ENCODE measurements at places on chromosomes 3 and 15.

- H3K4me1 ChIP-seq = no peaks in the 10 kb centered on the region
- no peak overlapping the region for H3K27ac ChIP-seq
- no peak overlapping the region for H3K4me3 ChIP-seq
Measured at GRCh38 chr3:58952128-58952917, 97.5 kb downstream of the CFAP20DC start.

DNA sequence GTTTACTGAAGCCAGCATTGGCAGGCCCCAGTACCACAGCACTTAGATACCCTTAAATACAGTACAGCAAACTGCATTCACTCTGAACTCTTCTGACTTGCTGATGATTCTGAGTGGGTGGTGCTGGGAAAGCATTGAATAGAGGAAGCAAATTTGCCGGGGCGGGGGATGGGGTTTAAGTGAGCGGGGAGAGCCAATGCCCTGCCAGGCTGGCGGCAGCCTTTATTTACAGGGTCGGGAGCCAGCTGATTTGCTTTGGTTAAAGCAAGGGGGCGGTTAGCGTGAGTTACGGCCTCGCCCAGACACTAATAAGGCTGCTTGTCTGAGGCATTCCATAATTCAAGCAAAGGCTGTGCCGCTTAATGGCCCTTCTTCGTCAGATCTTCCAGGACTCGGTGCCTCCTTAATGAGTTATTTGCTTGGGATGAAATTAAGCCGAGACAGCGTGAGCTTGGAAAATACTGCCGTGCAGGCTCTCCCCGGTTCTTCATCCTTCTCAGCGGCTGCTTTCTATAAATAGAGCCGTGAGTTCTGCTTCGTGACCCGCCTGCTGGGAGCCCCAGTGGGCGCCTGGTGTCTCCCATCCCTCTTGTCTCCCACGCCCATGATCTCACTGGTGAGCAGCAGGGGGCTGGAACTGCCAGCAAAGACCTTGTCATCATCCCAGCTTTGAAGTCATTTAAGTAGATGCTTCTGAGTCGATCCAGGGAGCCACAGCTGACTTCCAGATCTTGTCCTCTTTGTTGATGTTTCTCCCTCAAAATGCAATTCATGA is 25.8 kb downstream of the SPSB4 start:
- H3K27me3 ChIP-seq = no peaks in the 10 kb centered on the region
- H3K36me3 ChIP-seq = no peaks in the 10 kb centered on the region
- H3K4me1 ChIP-seq = peaks cover 16% of the 10 kb centered on the region
- DNase-seq = peak; percentile 67
- peak overlapping the region; percentile 66 for H3K27ac ChIP-seq

GRCh38 chr3:175620093-175620492 is 761.0 kb downstream of the NAALADL2 start:
- H3K27ac ChIP-seq = no peak overlapping the region
- H3K27me3 ChIP-seq = no peaks in the 10 kb centered on the region
- H3K4me3 ChIP-seq = no peak overlapping the region
- no peak for DNase-seq
- H3K4me1 ChIP-seq = no peaks in the 10 kb centered on the region
- no peaks in the 10 kb centered on the region for H3K36me3 ChIP-seq

DNA sequence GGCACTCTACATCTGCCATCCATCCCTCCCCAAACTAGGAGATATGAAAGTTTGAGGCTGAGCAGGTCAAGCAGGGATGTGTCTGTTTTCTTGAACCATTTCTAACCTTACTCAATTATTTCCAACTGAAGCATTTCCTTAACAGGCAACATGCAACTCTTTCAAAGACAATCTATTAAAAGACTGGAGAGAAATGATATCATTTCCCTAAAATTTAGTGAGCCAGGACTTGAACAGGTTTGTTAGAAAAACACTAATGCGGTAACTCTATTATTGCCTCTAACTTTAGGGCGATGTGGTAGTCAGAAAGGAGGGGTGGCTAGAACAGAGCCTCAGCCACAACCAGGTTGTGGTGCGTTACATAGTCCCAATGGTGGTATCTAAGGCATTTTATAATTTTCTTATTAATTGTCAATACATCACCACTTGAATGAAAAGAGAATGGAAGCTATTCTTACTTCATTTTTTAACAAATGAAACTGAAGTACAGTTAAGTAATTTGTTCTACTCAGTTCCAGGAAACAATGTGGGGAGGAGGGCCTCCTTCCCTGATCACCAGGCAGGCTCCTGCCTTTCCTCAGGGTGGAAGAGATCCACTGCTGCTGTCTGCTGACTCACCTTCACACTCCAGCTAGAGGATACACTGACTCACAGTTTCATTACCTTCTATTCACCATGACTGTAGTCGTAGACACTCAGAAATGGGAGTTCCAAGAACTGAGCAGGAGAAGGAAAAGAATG is 22.8 kb downstream of the MYO1E start:
- H3K27me3 ChIP-seq = no peaks in the 10 kb centered on the region
- DNase-seq = no peak
- H3K4me1 ChIP-seq = peaks cover 22% of the 10 kb centered on the region
- H3K4me3 ChIP-seq = no peak overlapping the region
- H3K36me3 ChIP-seq = no peaks in the 10 kb centered on the region

- no peak for DNase-seq
- no peak overlapping the region for H3K4me3 ChIP-seq
- no peaks in the 10 kb centered on the region for H3K36me3 ChIP-seq
- H3K27me3 ChIP-seq = no peaks in the 10 kb centered on the region
- no peaks in the 10 kb centered on the region for H3K4me1 ChIP-seq
Measured at GRCh38 chr3:85950435-85950834, 991.6 kb downstream of the CADM2 start.

DNA sequence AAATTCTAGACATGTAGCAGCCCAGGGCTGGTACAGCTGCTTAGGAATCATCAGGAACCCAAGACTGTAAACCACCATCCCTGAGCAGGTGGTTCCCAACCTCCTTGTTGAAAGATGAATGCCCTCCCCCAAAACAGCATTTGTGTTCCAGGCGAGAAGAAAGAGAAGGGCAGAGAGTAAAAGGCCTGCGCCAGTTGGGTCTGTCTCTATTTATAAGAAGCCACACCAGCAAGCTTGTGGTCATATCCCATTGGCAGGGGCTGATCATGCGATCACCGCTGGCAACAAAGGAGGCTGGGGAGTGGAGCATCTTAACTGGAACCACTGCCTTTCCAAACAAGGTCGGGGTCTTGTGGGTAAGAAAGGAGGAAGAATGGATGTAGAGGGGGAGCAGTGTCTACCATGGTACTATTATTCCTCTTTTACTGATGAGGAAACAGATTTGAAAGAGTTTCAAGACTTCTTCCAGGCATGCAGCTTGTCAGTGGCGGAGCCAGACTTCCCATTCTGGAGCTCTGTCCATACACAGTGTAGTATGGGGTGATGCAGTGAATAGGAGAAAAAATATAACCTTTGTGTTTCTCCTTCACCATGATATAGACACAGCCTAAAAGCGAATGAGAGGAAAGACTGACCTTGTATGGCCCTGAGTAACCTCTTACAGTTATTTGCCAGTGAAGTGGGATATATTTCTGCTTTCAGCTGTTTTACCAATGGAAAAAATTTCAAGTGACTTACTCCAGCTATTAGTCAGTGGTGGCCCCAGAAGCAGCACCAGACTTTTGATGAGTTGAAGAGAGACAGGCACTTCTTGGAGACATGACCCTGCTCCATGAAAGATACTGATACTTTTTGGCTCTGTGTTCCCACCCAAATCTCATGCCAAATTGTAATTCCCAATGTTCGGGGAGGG is 222.6 kb downstream of the ABHD5 start:
- DNase-seq = no peak
- H3K4me3 ChIP-seq = no peak overlapping the region
- no peaks in the 10 kb centered on the region for H3K4me1 ChIP-seq

- no peak overlapping the region for H3K4me3 ChIP-seq
- no peak overlapping the region for H3K27ac ChIP-seq
- peaks cover 9% of the 10 kb centered on the region for H3K36me3 ChIP-seq
- DNase-seq = no peak
- no peaks in the 10 kb centered on the region for H3K27me3 ChIP-seq
- H3K4me1 ChIP-seq = no peaks in the 10 kb centered on the region
Measured at GRCh38 chr3:48047841-48048464, 31.7 kb upstream of the MAP4 start.

DNA sequence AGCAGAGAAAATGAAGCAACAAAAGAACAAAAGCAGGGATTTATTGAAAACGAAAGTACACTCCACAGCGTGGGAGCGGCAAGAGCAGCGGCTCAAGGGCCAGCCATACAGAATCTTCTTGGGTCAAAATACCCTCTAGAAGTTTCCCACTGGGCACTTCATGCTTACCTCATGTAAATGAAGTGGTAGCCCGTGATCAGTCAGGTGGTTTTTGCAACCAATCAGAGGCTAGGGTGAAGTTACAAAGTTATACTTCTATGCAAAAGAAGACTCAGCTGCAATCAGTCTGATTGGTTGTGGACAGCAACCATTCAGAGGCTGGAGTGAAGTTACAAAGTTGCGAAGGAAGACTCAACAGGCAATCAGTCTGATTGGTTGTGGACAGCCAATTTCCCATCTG is 37.8 kb upstream of the TRH start:
- no peaks in the 10 kb centered on the region for H3K27me3 ChIP-seq
- H3K4me1 ChIP-seq = no peaks in the 10 kb centered on the region
- peak overlapping the region; percentile 32 for H3K27ac ChIP-seq
- no peaks in the 10 kb centered on the region for H3K36me3 ChIP-seq
- DNase-seq = no peak
- H3K4me3 ChIP-seq = peak overlapping the region; percentile 40

- no peak for DNase-seq
- no peaks in the 10 kb centered on the region for H3K36me3 ChIP-seq
- H3K4me1 ChIP-seq = peaks cover 5% of the 10 kb centered on the region
- H3K27me3 ChIP-seq = no peaks in the 10 kb centered on the region
- no peak overlapping the region for H3K4me3 ChIP-seq
Measured at GRCh38 chr15:60804551-60804950, 325.6 kb upstream of the ICE2 start.

DNA sequence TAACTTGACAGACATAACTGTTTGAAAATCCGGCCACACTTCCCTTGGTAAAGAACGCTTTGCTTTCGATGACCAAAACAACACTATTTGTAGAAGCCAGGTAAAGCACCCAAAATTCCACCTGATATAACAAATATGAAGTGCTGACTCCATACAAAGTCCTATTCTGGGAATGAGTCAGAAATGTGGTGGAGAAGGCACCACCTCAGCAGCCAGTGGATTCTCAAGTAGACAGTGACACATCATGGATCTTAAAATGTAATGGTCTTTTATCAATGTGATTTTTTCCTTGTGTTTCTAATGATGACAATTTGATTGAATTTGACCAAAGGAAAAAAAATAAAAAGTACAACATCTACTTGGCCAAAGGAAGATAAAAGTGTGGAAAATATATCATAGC is 135.0 kb upstream of the WNT5A start:
- no peak overlapping the region for H3K27ac ChIP-seq
- H3K4me1 ChIP-seq = no peaks in the 10 kb centered on the region
- no peak overlapping the region for H3K4me3 ChIP-seq
- DNase-seq = no peak
- H3K36me3 ChIP-seq = no peaks in the 10 kb centered on the region

- no peak overlapping the region for H3K4me3 ChIP-seq
- no peaks in the 10 kb centered on the region for H3K4me1 ChIP-seq
- no peaks in the 10 kb centered on the region for H3K36me3 ChIP-seq
- DNase-seq = no peak
Measured at GRCh38 chr3:5304789-5305683, 117.5 kb downstream of the EDEM1 start.

DNA sequence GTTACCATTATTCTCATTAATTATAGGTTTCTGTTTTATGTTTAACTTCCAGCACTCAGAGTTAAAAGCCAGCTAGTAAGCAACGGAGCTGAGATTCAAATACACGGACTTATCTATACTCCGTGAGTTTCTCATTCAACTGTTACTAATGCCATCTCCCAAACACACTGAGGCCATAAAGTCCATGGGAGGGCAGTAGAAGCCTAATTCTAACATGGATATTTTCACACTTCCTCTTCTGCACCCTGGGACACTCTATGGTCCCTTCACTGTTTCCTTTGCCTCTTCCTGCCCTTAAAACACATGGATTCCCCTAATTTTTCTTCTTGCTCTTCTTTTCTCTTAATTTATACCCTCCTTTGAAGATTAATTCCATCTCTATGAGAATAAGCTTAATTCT is 245.0 kb downstream of the KLF13 start:
- H3K36me3 ChIP-seq = peaks cover 27% of the 10 kb centered on the region
- no peak overlapping the region for H3K4me3 ChIP-seq
- no peak for DNase-seq
- H3K4me1 ChIP-seq = no peaks in the 10 kb centered on the region
- H3K27ac ChIP-seq = no peak overlapping the region

DNA sequence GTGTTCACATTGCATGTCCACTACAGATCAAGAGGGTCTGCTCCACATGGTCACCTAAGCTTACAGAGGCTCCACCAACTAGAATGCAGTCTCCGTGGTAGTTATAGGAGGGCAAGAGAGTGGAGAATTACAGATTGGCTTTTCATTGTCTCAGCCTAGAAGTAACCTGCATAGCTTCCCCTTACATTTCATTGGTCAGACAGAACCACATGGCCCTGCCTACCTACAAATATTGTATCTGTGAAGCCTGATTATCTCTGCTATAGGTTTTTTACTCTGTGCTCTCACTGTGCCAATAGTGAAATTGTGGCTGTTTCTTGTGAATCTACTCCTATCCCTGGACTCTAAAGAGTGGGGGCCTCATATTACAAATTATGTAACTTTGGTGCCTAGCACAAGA is 2.5 kb upstream of the TLNRD1 start:
- DNase-seq = no peak
- H3K36me3 ChIP-seq = peaks cover 6% of the 10 kb centered on the region
- no peak overlapping the region for H3K4me3 ChIP-seq

DNA sequence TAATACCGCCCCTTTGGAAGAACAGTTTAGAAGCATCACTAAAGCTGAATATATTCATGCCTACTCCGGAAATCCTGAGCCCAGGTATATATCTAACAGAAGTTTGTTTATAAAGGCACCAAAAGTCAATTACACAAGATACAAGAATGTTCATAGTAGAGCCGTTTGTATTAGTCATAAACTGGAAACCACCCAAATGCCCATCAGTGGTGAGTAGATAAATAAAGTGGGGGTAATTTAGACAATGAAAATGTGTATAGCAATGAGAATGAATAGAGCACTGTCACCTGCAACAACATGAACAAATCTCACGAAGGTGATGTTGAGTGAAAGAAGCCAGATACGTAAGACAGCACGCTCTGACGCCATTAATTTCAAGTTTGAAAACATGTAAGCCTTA is 68.3 kb upstream of the GLCE start:
- no peak for DNase-seq
- no peaks in the 10 kb centered on the region for H3K27me3 ChIP-seq
- H3K4me1 ChIP-seq = peaks cover 7% of the 10 kb centered on the region
- no peaks in the 10 kb centered on the region for H3K36me3 ChIP-seq
- no peak overlapping the region for H3K27ac ChIP-seq
- no peak overlapping the region for H3K4me3 ChIP-seq

GRCh38 chr3:39469258-39469657 is 1.8 kb downstream of the MOBP start:
- no peak overlapping the region for H3K4me3 ChIP-seq
- H3K36me3 ChIP-seq = no peaks in the 10 kb centered on the region
- DNase-seq = no peak
- no peak overlapping the region for H3K27ac ChIP-seq
- no peaks in the 10 kb centered on the region for H3K27me3 ChIP-seq

- H3K27me3 ChIP-seq = no peaks in the 10 kb centered on the region
- H3K36me3 ChIP-seq = no peaks in the 10 kb centered on the region
- peak overlapping the region; percentile 48 for H3K4me3 ChIP-seq
- DNase-seq = peak; percentile 82
Measured at GRCh38 chr15:101006931-101007691, 88.0 kb downstream of the LRRK1 start.
